Activated T-helper 1 cell treated with Interleukin-2 at 50 U/mL for 16 hours (primary cell): ENCODE measurements at places on chromosomes 1 and 21.

GRCh38 chr1:70790232-70790923 lies 257.2 kb downstream of the PTGER3 start:
- no peak for DNase-seq

- DNase-seq: no peak
Observed at GRCh38 chr1:25677193-25677773, 60.7 kb downstream of the MAN1C1 start.

DNA sequence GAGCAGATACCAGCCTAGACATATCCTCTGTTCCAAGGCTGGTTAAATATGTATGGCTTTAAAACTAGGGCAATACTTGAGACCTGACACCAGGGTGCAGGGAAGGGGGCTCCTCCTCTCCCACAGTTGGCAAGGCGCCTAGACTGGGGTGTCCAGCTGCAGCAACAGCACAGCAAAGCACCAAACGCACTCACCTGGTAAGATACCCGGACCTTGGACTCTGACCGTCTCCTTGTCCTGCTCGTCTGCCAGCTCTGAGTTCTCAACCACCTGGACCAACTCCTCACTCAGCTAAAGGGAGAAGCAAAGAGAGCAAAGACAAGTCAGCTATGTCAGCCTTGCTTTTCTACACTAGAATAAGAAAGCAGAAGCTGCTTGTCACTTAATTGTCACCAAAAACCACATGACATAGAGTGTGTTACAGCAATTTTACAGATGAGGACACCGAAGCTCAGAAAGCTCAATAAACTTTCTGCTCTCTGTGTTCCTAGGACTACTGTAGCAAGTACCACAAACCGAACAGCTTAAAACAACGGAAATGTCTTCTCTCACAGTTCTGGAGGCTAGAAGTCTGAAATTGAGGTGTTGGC lies 4.4 kb downstream of the PACC1 start:
- no peak for DNase-seq

DNA sequence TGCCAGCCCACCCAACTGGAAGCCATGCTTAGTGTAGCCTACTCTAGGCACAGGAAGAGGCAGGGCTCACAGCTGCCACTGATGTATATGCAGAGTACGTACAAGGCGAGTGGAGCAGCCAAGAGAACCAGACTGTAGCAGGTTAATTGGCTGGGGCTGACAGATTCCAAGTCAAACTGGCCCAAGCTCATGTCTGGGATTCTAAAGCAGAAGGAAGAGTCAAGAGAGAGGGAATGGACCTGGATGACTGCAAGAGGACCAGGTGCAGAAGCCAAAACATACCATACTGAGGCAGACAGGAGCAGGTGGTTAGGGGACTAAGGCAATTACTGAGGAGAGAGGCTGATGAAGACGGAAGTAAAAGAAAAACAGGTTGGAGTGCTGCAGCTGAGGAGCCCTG lies 51.3 kb upstream of the LRRN2 start:
- no peak for DNase-seq

DNA sequence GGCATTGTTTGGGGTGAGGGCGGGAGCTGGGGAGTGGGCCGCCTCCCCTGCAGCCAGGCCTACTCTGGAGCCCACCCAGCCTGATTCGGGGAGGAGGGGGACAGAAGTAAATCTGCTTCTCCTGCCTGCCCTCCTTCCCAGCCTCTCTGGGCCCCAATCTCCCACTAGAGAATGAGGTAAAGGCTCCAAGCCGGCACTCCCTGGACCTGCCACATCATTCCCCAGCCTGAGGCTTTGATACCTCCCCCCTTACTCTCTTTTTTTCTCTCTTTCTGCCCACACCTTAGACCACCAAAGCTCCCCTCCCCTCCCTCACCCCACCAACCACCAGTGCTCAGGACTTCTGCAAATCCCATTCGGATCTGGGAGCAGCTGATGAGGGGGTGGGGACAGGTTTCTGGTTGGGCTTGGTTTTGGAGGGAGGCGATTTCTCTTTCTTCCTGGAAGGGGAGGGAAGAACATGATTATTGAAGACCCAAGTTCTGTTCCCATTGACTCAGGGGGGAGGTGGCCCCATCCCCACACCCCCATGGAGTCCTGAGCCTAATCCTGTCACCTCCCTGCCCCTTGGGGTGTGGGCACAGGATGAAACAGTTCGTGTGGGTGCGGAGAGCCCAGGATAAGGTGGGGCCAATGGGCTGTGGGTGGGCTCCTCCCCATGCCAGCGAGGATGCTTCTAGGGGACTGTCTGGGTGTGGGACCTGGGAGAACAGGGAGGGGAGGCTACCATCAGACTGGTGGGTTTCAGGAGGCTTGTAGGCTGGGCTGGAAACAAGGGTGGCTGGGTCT lies 1.3 kb downstream of the MAP7D1 start:
- DNase-seq: no peak

GRCh38 chr1:201761871-201762270 lies 67.1 kb upstream of the IPO9 start:
- no peak for DNase-seq

- DNase-seq: no peak
Observed at GRCh38 chr1:183272390-183272848, 86.4 kb downstream of the LAMC2 start.
